ENCODE measurements at places on chromosomes 11 and 22.
A peak's percentile ranks its signal among the peaks of the same experiment; 100 is the strongest.

GRCh38 chr11:36345084-36345511, 49.0 kb downstream of the PRR5L start:
- DNase-seq, result no peak

- DNase-seq, result no peak
Measured at GRCh38 chr11:135073381-135073780, 661.3 kb upstream of the B3GAT1 start.

- no peak for DNase-seq
Measured at GRCh38 chr22:39947220-39948216, 12.7 kb upstream of the TMA7B start.

GRCh38 chr11:119206511-119207414, 624 bp downstream of the CBL start:
- DNase-seq, result peak; percentile 76

DNA sequence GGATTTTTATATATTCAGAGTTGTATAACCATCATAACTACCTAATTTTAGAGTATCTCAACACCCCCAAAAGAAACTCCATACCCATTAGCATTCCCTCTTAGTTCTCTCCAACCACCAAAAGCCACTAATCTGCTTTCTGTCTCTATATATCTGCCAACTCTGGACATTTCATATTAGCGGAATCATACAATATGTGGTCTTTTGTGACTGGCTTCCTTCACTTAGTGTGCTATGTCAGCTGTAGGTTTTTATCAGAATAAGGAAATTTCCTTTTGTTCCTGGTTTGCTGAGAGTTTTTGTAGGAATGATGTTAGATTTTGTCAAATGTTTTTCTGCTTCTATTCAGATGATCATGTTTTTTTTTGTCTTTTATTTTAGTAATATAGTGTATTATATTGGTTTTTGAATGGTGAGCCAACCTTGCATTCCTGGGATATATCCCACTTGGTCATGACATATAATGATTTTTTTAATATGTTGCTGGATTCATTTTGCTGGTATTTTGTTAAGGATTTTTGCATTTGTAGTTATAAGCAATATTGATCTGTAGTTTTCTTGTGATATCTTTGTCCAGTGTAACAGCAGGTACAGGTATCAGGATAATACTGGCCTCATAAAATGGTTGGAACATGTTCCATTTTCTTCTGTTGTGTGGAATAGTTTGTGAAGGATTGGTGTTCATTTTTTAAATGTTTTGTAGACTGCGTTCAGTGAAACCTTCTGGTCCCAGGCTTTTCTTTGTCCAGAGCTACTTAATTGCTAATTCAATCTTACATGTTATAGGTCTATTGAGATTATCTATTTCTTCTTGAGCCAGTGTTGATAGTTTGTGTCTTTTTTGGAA, 16.8 kb downstream of the DGCR8 start:
- DNase-seq, result no peak

GRCh38 chr11:77590194-77590782, 535 bp downstream of the AQP11 start:
- peak; percentile 24 for DNase-seq

DNA sequence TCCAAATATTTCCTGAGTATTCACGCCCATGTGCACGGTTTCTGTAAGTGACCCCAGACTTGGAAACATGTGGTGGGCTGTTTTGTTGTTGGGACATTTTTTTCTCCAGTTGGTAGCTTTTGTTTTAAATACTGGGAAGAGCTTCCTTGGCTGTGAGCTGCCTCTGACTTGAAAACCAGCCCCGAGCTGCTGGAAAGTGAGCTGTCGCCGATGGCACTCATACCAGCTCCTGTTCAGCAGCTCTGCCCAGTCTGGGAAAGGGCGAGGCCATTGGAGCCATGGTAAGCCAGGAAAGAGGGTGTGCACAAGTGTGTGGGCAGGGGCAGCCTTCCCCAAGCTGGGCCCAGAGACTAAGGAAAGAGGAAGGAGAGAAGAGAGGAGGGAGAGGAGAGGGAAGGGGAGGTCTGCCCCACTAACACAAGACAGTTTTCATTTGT, 3.2 kb upstream of the FLI1 start:
- no peak for DNase-seq

- DNase-seq, result no peak
Measured at GRCh38 chr22:27329966-27330645, 471.4 kb downstream of the MN1 start.

- no peak for DNase-seq
Measured at GRCh38 chr11:92257536-92257935, 32.9 kb downstream of the FAT3 start.

DNA sequence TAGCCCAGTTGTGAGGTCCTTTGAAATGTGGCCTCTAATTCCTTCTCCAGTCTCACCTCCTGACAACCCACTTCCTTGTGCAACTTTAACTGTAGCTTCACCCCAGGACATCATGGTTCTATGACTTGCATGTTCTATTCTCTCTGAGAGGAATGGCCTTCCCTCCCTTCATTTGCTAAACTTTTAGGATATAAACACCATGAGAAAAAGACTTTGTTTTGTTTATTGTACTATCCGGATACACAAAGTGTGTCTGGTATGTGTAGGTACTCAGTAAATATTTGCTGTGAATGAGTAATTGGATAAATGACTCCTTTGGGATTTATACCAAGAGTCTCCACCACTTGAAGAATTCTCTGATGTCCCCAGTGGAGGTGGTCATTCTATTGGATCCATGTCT, 547.6 kb downstream of the INSC start:
- DNase-seq, result no peak

DNA sequence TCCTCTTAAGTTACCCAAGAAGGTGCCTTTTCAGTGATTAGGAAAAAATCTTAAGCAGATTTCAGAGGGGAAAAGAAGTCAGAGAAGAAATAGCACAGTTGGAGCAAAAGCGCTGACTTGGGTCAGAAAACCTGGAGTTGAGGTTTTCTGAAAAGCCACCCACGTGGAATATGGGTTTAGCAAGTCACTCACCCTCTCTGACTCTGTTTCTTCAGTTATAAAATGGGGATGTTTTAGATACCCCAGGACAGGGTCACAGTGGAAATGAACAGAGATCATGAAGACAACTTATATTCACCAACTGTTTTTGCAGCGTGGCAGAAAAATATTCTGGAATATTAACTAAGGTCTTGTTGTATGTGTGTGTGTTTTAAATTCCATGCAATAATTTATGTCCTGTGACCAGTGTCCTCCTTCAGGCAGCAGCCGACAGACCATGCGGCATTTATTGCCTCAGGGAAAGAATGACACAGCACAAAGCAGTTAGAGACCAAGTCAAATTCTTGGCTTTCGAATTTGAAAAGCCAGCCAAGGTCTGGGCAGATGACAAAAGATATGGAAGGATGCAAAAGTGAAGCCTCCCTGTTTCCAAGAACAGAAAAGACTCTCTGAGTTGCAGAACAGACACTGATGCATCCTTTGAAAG, 119.9 kb downstream of the MIAT start:
- no peak for DNase-seq

All from GM10248 (cell line).